ENCODE measurements at places on chromosomes 6 and 20.

DNA sequence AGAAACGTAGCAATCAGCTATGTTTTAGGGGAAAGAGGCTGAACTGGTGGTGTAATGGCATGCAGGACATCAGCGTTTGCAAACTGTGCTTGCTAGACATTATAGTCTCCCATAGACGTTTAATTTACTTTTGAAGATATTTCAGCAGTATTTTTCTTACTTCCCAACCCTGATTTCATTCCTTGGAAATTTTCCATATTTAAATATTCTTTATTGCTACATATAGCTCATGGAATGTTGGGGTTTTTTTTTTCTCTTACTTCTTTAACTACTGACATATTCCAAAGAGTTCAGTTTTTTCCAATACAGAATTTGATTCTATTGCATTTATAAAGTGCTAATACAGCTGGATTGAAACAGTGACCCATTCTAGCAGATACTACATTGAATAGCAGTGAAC, 694.4 kb upstream of the CITED2 start:
- no peak for DNase-seq

DNA sequence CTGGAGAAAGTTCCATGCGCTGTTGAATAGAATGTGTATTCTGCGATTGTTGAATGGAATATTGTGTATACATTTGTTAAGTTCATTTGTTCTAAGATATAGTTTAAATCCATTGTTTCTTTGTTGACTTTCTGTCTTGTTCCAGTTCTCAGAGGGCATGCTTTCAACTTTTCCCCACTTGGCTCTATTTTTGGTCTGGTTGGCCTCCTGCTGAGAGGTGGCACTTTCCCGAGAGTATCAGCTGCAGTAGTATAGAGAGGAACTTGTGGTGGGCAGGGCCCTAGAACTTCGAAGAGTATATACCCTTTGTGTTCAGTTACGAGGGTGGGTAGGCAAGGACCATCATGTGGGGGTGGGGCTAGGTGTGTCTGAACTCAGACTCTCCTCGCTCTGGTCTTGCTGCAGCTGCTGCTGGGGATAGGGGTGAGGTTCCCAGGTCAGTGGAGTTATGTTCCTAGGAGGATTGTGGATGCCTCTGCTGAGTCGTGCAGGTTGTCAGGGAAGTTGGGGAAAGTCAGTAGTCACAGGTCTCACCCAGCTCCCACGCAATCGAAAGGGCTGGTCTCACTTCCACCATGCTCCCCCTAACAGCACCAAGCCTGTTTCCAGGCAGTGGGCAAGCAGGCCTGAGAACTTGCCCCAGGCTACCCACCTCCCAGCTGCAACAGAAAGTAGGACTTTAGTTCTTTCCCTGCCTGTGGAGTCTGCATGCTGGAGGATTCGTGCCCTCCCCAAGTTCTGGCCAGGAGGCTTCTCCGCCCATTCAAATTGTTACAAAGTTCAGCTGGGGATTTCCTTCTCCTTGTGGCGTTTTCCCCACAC, 118.9 kb upstream of the SSTR4 start:
- no peak for DNase-seq

DNA sequence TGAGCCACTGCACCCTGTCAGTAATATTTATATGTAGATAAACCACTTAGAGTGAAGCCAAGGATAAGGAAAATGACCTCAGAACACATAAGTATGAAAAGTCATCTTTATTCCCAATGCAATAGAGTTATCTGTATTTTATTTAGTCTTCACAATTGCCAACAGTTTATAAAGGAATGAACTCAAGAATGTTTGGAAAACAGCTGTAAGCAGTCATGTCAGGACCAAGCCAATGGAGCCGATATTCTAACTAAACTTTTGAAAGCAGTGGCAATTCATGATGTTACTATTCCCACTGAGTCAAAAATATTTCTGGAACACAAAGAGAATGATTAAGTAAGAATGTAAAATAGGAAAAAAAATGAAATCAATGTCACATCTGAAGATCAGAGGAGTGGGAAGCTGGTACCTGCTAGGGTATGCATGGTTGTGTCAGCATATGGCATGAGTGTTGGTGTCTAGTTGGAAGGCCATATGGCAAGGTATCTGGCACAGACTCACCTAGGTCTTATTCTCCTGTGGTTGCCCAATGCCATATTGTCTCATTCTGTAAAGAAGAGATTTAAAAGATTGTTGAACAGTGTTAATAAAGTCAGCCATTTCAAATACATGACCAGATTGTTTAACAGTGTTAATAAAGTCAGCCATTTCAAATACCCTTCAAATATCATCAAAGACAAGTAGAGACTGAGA, 118.2 kb downstream of the ADAT2 start:
- DNase-seq, result no peak

DNA sequence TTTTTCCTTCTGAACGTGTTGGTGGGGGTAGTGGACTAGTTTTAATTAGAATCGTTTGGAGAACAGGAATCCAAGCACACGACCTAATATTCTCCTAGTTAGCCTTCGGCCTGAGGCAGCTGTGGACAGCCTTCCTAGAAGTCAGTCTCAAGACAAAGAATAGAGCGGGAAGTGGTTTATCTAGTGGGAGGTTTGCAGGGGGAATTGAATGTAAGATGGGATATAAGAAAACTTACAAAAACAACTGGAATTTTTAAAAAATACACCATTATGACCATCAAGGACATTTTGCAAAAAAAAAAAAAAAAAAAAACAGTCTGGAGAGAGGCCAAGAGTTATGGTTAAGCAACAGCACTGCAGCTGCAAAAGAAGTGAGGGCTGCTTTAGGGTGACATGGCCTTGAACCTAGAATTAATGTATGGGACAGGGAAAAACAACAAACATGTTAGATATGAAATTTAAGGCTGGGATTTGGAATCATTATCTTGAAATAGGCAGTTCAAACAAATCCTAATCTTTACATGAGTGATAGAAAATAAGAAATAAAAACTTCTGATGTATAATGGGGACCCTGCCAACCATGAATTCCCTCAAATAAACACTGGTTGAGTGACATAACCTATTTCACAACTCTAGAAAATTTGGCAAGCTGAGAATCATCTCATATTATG, 40.2 kb downstream of the PLAGL1 start:
- no peak for DNase-seq

DNA sequence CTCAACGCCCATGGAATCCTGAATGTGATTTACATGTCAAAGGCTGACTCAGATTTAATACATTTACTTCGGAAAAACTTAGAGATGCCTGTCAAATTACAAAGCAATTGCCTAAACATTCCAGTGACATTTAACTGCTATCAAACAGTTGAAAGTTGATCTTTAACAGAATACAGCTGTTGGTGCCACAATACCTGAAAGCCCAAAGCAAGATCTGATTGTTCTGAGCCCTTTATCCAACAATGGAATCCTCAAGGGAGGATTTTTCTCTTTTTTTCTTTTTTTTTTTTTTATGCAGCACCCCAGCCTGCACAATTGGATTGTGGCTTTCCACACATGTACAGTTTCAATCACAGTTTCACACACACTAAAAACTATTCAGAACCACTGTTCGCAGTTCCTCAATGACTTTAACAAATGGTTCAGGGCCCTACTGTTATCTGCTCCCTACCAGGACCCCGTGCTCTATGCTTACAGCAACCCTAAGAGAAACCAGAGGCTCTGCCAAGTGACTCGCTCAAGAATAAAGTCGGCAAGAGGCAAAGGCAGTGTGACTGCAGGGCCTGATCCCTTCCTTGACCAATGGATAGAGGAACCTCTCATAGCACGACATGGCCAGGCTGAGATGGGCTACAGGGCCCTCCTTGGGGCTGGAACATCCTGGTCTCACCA, 33.3 kb downstream of the EPB41L2 start:
- DNase-seq, result no peak

DNA sequence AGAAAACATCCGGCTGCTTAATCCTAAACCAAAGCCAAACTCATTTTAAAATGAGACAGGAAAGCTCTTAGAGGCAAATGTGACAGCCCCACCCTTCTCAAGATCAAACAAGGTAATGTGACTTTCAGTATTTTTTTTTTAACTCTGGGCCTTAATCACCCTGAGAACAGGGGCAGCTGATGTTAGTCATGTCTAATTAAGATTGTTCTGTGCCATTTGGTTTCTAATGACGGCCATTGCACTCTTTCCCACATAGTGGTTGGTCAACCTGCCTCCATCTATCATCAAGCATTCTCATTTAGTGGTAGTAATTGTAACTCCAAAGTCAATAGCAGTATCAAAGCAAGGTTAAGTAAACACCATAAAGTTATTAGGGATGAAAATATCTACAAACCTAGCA, 191.6 kb upstream of the EXOC2 start:
- DNase-seq, result no peak

GRCh38 chr20:43567477-43567876, 8.7 kb downstream of the SGK2 start:
- DNase-seq, result no peak

- DNase-seq, result no peak
Measured at GRCh38 chr6:30447237-30447636, 42.1 kb upstream of the HLA-E start.

DNA sequence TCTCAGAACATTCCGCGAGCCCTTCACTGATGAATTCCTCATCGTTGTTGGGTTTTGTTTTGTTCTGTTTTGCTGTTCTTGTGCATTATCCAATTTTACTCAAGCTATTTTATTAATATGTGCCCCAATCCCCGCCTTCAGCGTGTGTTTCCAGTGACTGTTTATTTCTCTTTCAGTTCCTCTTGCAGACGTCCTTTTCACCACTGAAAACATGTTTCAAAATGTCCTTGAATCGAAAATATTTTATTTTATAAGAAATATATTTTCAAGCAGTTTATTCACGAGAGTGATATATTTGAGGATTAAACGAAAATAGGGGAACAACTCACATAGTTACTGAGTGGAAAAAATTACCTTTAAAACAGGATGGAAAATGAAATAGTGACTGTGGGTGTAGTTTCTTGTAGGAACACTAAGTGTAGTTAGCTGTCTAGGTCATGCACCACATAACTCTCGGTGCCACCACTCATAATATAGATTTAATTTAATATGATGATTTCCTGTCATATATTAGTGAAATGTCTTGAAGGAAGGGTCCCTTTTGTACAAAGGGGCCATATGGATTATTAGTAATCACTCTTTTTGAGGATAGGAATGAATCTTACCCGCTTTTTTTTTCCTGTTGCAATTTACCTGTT, 45.3 kb upstream of the HDDC2 start:
- DNase-seq, result peak; percentile 13

GRCh38 chr6:13377054-13377758, 48.9 kb upstream of the TBC1D7 start:
- no peak for DNase-seq

DNA sequence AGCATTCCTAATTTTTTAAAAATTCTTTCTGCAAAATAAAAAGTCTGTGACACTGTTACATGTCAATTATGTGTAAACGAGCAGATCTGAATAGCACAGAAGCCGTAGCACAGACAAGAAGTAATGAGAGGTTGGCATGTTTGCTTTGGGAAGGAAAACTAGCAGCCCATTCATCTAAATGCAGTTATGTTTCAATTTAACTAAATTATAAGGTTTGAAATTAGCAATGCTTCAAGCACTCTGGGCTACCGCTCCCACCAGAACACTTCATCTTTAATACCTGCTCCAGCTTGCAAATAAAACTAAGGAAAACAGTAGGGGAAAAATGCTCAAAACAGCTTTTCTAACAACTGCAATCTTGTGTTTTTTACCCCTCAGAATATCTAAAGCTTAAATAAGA, 73.9 kb downstream of the PTPRK start:
- no peak for DNase-seq

DNA sequence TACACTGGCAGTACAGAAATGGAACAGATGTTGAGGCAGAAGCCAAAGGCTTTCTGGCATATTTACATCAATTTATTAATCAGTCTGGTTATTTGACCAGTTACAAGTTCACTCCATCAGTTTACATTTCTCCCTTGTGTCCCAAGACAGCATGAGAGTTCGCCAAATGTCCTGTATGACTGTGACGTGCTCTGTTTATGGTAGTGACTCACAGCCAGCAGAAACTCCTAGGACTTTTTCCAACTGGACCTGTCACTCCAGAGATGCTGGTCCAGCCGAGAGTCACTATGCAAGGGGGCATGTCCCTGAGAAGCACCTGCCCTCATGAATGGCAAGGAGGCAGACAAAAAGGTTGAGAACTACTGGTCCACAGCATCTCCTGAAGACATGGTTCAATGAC, 160.0 kb downstream of the LRFN2 start:
- no peak for DNase-seq

DNA sequence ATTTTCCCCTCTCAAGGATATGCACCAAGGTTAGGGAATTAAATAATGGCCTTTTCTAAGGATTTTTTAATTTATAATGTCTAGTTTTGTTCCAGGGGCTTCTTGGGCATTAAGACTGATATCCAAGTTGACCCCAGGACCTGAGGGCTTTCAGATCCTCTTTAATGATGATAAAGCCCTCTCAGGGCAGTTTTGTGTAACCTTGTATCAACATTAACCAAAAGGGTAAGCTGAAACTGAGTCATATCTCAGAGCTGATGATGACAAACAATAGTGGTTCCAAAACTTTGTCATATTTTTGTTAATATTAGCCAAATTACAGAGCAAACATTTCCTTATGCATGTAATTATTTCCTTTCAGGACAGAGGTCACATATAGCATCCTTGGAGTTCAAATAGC, 309.4 kb upstream of the MAN1A1 start:
- no peak for DNase-seq

DNA sequence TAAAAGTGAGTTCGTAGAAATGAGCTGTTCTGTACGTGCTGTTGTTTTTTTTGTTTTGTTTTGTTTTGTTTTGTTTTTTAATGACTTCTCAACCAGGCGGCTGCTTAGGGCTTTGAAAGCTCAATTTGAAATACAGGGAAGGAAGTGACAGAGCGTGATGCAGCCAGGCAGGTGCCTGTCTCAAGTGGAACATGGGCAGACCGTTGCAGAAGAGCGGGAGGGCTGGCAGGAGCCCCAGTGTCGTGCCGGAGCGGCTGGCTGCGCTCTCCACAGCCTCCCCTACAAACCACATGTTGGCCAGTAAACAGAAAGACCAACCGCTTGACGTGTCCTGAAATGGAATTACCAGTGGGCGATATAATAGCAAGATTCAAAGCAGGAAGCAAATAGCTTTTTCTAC, 164.9 kb upstream of the RREB1 start:
- no peak for DNase-seq

DNA sequence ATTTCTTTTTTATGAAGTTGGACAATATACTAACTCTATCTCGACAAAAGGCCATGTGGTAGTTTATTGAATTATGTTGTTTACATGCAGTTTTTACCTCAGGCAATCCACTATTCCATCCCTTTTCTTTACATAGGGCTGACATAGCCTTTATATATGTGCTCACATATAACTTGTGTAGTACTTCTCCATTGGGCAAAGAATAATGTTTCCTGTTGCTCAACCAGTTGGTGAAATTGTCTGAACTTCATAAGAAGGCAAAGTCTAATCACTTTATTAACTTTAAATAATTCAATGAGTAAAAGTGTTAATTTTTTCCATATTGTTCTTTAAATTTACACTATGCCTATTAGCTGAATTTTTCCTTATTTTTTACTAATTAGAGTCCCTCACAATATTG, 1272.1 kb downstream of the EPHA7 start:
- DNase-seq, result no peak

GRCh38 chr20:31857861-31858759, 12.2 kb downstream of the DUSP15 start:
- DNase-seq, result peak; percentile 68

GRCh38 chr20:2640260-2640659, 12.2 kb upstream of the NOP56 start:
- no peak for DNase-seq

- DNase-seq, result no peak
Measured at GRCh38 chr20:21322083-21322710, 19.1 kb downstream of the XRN2 start.

Measured in germinal center (tissue), 1 donor.